ENCODE measurements at places on chromosomes 7 and 10. TPM values are rescaled to one million over a fixed set of nuclear protein-coding genes. Genes with fewer than 3 reads are reported as not detected.

NOS3 gene
- total RNA-seq, result 8.1 TPM

C10orf105 gene
- 0.35 TPM for total RNA-seq

R3HCC1L gene
- total RNA-seq, result 24.0 TPM

ITGB8 gene
- total RNA-seq, result not detected

RNF133 gene
- total RNA-seq, result not detected

POT1 gene
- 39.5 TPM for total RNA-seq

TCAF1 gene
- total RNA-seq, result 13.2 TPM

CALCR gene
- not detected for total RNA-seq

RHOBTB1 gene
- total RNA-seq, result not detected

AFAP1L2 gene
- total RNA-seq, result 1.5 TPM

GRB10 gene
- total RNA-seq, result 21.0 TPM

HOXA9 gene
- total RNA-seq, result not detected

NODAL gene
- total RNA-seq, result not detected

CALML3 gene
- not detected for total RNA-seq

LRRD1 gene
- total RNA-seq, result not detected

CYP2E1 gene
- total RNA-seq, result 0.83 TPM

FGFBP3 gene
- 1.4 TPM for total RNA-seq

FAM107B gene
- 180 TPM for total RNA-seq

SHTN1 gene
- 0.31 TPM for total RNA-seq

FRMPD2 gene
- total RNA-seq, result not detected

AOAH gene
- total RNA-seq, result 18.8 TPM

TSC22D4 gene
- 113 TPM for total RNA-seq

HBP1 gene
- total RNA-seq, result 58.0 TPM

CAMK1D gene
- 19.9 TPM for total RNA-seq

ACTL6B gene
- not detected for total RNA-seq

FKBP9 gene
- 0.84 TPM for total RNA-seq

RNF32 gene
- 4.2 TPM for total RNA-seq

SPDYE8 gene
- not detected for total RNA-seq

KNDC1 gene
- total RNA-seq, result 0.28 TPM

C10orf53 gene
- total RNA-seq, result not detected

TRIM50 gene
- total RNA-seq, result not detected

CCL26 gene
- 1.2 TPM for total RNA-seq

FBH1 gene
- 53.6 TPM for total RNA-seq

TMEM184A gene
- total RNA-seq, result not detected

UNCX gene
- total RNA-seq, result not detected

TFEC gene
- 0.44 TPM for total RNA-seq

UBE2D4 gene
- 6.7 TPM for total RNA-seq

ZPBP gene
- not detected for total RNA-seq

NME8 gene
- total RNA-seq, result not detected

MYH16 gene
- not detected for total RNA-seq

HOXA6 gene
- total RNA-seq, result not detected

BLNK gene
- total RNA-seq, result not detected

TUBAL3 gene
- total RNA-seq, result not detected

TRPV6 gene
- total RNA-seq, result 0.05 TPM

LLCFC1 gene
- total RNA-seq, result not detected

ANKRD7 gene
- total RNA-seq, result 0.74 TPM

GDF10 gene
- total RNA-seq, result 0.19 TPM

FXYD4 gene
- not detected for total RNA-seq

NKX2-3 gene
- total RNA-seq, result not detected

MMRN2 gene
- not detected for total RNA-seq

OPALIN gene
- total RNA-seq, result not detected

MUC12 gene
- total RNA-seq, result 1.6 TPM

MKI67 gene
- total RNA-seq, result 217 TPM

ASAH2 gene
- total RNA-seq, result 0.60 TPM

TMEM213 gene
- not detected for total RNA-seq

LRWD1 gene
- total RNA-seq, result 13.6 TPM

SEC24C gene
- total RNA-seq, result 105 TPM

SNCG gene
- not detected for total RNA-seq

OPN4 gene
- not detected for total RNA-seq

CLRN3 gene
- not detected for total RNA-seq

All from activated T-cell treated with anti-CD3 and anti-CD28 coated beads, Interleukin-2, amount 50 U/mL, for 72 hours (primary cell).